Fibroblast of skin of right quadriceps (primary cell): ENCODE measurements at places on chromosomes 6 and 20.
A peak's percentile ranks its signal among the peaks of the same experiment; 100 is the strongest.

GRCh38 chr6:102820098-102820497 is 1426.6 kb downstream of the GRIK2 start:
- DNase-seq, result no peak

DNA sequence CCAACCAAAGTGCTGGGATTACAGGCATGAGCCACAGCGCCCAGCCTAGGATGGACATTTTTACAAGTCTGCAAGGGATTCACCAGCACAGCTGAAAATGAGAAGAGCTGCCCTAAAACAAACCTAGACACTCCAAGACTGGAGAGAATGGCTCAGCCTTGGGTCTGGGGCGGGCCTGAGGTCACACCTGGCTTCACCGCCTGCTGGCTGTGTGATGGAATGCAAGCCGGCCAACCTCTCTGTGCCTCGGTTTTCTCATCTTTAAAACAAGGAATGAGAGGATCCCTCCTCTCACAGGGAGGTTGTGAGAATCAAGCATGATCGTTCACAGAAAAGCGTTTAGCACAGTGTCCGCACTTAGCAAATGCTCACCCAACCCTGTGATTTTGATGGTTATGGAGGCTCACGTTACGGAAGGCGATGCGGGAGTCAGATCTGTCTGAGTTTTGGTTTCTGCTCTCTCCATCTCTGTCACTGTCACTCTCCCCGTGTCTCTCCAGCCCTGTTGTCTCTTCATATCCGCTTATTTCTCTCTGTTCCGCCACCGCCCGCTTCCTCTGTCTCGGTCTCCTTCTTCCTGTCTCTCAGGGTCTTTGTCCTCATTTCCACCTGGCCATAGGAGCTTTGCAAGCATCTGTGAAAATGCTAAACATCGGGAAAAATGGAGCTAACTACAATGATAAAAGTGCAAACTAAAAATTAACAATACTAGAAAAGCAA is 47.6 kb downstream of the CEBPB start:
- DNase-seq, result no peak

GRCh38 chr6:9783567-9783966 is 631.3 kb downstream of the TFAP2A start:
- DNase-seq, result no peak

DNA sequence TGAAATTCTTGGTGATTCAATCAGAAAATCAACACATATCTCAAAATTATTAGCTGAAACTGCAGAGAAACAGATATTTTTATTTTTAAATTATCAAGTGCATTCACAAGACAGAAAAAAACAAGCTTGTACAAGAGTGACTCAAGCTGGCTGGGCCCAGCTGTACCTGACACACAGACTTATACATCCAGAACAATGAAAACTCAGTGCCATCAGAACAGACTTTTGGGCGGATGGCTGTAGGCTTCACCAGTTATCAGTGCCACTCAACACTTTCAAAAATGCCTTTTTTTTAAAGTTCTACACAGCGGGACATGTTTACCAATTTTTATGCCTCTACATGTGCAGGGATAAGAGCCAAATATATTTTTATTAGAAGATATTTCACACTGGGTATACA is 102.8 kb downstream of the MYB start:
- DNase-seq, result no peak

DNA sequence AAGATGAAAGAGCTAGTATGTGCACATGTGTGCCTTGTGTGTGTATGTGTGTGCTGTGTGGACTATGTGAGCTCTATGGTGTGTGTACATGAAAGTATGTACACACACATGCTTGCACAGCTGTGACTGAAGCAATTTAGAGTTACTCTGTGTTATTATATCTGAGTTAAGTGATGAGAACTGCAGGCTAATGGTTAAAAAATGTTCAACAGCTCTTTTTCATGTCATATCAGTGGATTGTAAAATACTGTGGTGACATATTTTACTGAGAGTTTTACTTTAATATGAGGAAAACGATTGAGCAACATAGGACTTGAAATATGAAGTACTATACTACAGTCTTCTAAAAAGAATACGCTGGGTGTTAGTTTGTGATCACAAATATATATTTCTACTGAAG is 195.7 kb upstream of the KCNK16 start:
- DNase-seq, result peak; percentile 42

GRCh38 chr20:58021481-58021880 is 207.0 kb downstream of the ANKRD60 start:
- no peak for DNase-seq

DNA sequence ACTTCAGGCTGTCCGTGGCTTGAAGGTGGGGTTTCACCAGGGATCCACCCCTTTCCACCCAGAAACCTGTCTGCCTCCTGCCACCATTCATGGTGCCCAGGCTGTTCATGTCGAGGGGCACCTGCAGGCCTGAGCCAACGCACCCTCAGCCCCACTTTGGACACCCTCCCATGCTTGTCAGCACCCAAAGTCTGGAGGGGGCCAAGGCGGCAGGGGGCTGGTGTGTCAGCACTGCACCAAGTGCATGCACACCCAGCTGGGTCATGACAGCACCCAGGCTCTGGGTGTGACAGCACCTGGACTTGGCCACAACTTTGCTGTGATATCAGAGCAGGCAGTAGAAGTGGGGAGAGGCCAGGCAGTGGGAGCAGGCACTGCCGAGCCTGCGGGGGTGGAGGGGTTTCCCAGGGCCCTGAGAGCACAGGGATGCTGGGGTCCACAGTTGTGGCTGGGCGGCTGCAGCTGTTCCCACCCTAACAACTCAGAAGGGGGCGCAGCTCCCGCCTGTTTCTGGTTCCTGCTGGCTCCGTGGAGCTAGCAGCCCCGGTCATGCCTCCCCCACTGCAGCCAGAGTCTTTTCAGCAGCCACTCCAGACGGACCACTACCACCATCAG is 33.3 kb upstream of the GRM4 start:
- DNase-seq, result no peak

- no peak for DNase-seq
Measured at GRCh38 chr20:45927071-45927878, 7.2 kb upstream of the PCIF1 start.

GRCh38 chr20:62590309-62591121 is 51.8 kb upstream of the SLCO4A1 start:
- DNase-seq, result peak; percentile 19
